Right atrium auricular region (tissue), 2 donors: ENCODE measurements at places on chromosomes 6 and 20. TPM values are rescaled to one million over a fixed set of nuclear protein-coding genes. Genes with fewer than 3 reads are reported as not detected.

EYS gene
- not detected for total RNA-seq

VWA7 gene
- 7.5 TPM for total RNA-seq

HTR1B gene
- total RNA-seq, result not detected

WFDC5 gene
- not detected for total RNA-seq

SEMG1 gene
- total RNA-seq, result not detected

SLC17A5 gene
- total RNA-seq, result 10.2 TPM

JPH2 gene
- 168 TPM for total RNA-seq

ADTRP gene
- not detected for total RNA-seq

GSTA2 gene
- not detected for total RNA-seq

- no peak for DNase-seq
Measured at GRCh38 chr6:121158438-121158837, 175.8 kb downstream of the TBC1D32 start.

DNA sequence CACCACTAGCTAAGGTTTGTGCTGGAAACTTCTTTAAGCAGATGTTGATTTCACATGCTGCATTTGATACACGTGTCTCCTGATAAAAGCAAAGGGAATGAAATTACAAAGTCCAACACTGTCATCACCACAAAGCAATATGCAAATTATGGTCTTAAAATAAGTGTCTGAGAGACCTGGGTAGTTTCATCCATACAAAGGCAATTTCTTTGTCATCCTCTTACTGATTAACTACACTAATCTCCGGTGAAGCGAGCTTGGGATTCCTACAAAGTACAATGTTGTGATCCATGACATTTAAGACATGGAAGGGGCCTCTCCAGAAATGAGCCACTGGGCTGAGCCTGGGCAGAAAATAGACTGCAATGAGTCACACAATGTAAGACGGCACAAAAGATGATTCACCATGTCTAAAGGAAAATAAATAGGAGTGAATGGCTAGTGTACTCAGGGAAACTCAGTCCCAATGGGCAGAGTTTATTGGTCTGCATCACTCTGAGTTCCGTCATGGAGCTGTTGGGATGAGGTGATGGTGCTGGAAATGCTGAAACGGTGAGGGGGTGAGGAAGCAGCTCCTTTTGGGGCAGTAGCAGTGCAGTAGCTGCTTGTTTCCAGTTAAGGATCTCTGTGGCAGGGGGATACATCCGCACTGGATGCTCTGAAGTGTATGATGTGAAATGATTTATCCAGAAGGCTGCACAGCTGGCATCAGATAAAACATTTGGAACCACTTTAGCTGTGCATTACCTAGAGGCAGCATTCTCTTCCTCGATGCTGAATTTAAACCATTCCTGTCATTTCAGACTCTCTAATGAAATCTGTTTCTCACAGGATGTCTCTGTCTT is 103.3 kb downstream of the IBTK start:
- peak; percentile 72 for DNase-seq

- no peak for DNase-seq
Measured at GRCh38 chr6:161108916-161109315, 117.3 kb downstream of the MAP3K4 start.

DNA sequence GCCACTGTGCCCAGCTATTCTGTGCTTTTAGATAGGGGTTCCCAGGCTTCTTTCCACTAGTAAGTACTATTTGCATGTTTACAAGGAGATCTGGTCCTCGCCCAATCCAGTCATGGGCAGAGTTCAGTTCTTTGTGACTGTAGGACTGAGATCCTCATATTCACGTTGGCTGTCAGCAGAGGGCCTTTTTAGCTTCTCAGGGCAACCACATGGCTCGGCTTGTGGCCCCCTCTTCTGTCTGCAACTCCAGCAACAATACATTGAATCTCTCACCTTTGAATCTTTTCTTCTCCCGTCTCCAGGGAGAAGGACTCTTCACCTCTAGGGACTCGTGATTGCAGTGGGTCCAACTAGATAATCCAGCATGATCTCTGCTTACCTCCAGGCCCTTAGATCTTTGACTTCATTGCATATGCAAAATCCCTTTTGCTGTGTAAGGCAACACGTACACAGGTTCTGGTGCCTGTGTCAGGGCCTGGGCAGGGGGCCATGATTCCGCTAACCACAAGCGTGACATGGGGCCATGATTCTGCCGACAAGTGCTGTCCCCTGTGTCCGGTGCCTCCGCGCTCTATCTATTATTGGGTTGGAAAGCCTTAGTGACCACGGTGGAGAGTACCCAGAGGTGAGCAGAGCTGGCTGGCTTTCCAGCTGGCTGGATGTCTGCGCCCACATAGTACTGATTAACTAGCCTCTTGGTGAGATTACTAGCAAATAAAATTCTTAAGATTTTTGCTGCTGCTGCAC is 5.1 kb downstream of the CCR6 start:
- DNase-seq, result no peak

DNA sequence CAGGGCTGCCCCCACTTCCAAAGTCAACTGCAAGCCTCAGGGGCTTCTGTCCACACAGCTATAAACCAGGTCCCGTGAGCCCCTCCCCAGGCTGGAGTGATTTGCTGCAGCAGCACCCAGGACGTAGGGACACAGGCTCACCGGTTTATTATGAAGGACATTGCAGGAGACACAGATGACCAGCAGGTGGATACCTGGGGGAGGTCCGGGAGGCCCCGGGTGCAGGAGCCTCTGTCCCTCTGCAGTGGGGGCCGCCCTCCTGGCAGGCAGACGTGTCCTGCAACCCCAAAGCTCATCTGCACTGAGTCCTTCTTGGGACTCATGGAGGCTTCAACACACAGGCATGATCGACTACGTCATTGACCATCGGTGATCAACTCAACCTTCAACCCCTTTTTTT is 14.5 kb upstream of the NTSR1 start:
- DNase-seq, result no peak

DNA sequence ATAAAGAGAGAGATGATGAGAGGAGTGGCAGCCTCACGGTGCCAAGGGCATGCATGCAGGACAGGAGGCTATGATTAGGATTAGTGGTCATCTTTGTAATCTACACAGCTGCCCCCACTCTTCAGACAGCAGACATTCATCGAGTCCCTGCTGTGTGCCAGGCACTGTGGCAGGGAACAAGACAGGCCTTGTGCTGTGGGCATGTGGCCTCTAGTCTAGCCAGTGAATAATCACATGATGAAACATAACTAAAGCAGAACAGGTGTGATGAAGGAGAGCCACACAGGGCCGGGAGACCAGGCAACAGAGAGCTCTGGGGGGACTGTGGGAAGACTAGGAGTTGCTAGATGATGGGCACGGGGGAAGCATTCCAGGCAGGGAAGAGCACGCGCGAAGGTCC is 22.2 kb downstream of the TOX2 start:
- DNase-seq, result no peak

DNA sequence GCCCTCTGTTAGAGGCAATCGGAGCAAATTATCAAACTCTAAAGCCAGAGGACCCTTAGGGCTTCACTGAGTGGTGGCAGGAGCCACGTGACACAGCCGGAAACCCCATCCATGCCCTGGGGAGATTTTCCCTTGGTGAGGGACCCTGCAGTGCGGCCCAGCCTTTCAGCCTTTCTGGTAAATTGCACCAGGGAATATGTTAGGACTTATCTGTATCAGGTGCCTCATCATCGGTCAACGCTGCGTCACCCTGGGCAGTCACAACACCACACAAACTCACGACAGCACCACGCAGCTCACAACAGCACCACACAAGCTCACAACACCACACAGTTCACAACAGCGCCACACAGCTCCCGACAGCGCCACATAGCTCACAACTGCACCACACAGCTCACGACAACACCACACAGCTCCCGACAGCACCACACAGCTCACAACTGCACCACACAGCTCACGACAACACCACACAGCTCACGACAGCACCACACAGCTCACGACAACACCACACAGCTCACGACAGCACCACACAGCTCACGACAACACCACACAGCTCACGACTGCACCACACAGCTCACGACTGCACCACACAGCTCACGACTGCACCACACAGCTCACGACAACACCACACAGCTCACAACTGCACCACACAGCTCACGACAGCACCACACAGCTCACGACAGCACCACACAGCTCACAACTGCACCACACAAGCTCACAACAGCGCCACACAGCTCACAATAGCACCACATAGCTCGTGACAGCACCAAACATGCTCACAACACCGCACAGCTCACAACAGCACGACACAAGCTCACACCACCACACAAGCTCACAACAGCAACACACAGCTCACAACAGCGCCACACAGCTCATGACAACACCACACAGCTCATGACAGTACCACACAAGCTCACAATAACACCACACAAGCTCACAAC is 199.0 kb downstream of the DLL1 start:
- no peak for DNase-seq

- DNase-seq, result no peak
Measured at GRCh38 chr6:54515713-54516112, 207.5 kb downstream of the TINAG start.

DNA sequence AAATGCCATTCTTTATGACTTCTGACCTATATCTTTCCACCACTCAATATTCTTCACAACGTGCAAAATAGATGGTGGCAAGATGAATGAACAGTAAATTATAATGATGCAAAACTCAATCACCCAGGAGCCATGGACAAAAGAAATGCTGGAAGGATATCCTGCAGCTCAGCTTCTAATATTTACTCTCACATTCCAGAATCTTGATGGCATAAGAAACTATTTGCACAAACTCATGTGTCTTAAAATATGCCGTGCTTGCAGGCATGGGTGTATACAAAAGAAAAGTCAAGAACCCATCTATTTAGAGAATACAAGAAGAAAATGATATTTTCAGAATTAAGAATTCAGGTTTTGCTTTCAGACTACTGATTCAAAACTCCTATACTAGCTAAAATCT is 217.8 kb downstream of the SLC35F1 start:
- DNase-seq, result no peak

GRCh38 chr6:41274256-41274655 is 12.2 kb downstream of the TREM1 start:
- DNase-seq, result no peak

DNA sequence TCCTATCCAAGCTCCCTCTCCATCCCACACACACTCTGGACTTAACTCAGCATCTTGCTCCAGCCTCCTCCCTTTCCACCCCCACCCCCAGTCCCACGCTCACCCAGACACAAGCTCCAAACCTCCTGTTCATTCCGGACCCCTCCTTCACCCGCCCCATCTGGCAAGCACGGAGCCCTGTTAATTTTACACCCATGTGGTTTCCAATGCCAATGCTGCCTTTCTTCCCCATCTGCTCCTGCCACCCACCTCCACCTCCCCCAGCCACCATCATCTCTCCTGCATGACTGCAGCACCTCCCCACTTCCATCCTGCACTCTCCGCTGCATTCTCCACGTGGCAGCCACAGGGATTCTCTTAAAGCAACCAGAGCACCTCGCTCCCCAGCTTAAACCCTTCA is 9.9 kb upstream of the CDK5RAP1 start:
- no peak for DNase-seq

- peak; percentile 69 for DNase-seq
Measured at GRCh38 chr6:84422380-84422968, 195.0 kb upstream of the CEP162 start.

- DNase-seq, result no peak
Measured at GRCh38 chr20:60001108-60001507, 42.9 kb downstream of the CDH26 start.

DNA sequence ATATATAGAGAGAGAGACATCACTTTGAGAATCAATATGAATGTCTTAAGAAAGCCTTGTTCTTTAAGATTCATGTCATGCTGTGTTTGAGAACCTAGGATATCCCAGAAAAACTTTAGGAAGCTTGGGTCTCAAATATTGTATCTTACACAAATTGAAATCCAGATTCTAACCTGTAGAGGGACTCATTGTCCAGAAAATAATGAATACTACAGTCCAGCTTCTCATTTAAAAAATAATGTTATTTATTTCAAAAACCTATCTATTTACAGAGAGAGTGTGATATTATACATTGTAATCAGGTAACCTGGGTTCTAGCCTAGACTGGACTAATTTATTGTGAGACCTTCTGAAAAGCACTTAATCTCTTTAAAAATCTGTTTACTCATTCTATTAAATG is 4.2 kb downstream of the RFX6 start:
- no peak for DNase-seq

GRCh38 chr6:142155091-142155490 is 8.0 kb downstream of the VTA1 start:
- DNase-seq, result no peak

DNA sequence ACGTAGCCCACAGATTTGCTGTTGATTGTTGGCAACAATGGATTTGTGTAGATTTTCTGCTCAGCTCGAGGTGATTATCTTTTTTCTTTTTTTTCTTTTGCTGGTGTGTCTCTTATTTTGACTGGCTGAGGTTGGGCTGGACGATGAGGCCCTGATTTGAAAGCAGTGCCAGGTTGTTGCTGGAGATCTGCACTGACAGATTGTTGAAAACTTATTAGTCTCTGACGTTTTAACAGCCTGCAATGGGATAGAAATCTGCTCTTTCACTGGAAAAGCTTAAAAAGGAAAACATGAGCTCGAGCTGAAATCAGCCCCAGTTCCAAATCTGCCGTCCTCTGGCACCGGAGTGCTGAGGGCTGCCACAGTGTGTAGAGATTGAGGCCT is 87.7 kb downstream of the PDE7B start:
- DNase-seq, result no peak

- no peak for DNase-seq
Measured at GRCh38 chr6:85453052-85453451, 3.2 kb downstream of the NT5E start.

- no peak for DNase-seq
Measured at GRCh38 chr6:80618953-80619352, 512.5 kb downstream of the BCKDHB start.

GRCh38 chr20:50913690-50914375 is 17.4 kb downstream of the ADNP start:
- no peak for DNase-seq

GRCh38 chr6:11484441-11484840 is 53.1 kb upstream of the TMEM170B start:
- DNase-seq, result no peak

- DNase-seq, result no peak
Measured at GRCh38 chr20:48329676-48330664, 497.8 kb downstream of the PREX1 start.

GRCh38 chr6:16551466-16551865 is 209.8 kb downstream of the ATXN1 start:
- no peak for DNase-seq

DNA sequence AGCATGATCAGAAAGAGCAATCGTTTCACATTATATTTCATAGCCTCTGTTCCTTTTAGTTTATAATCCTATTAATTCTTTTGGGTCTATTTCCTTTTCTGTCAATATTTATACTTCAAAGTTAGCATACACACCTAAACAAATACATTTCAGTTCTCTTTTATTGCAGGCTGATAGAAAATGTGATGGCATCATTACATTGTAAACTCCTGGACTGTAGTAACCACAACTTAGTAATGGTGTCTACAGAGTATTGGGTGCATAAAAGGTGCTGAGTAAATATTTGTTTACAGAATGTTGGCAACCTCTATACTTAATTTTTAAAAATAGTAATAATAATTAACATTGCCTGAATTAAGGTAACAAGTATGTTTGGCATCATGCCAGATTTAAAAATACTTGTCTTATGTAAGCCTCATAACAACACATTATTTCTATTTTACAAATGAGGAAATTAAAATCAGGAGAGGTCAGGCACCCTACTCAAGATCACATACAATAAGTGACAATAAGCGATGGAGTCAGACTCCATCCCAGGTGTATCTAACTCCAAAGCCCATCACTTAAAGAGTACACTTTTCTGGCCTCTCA is 195.0 kb downstream of the UBE3D start:
- DNase-seq, result no peak
